ENCODE measurements at places on chromosomes 12 and 14.

- DNase-seq: no peak
Measured at GRCh38 chr14:75427126-75427481, 718 bp upstream of the JDP2 start.

DNA sequence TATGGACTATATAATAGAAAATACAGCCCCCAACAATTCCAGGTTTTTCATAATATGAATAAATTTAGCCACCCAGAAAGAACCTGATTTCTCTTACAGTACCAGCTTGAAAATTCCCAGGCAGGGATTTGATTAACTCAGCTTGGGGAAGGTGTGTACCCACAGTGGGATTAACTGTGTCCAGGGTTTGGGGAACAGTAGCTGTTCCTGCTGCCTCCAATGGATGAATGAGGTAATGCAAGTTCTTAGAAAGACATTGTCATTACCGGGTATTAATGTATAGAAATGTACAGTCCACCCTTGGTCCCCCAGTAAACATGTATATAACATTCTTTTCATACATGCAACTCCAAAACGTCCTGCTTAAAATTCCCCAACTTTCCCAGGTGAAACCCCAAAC lies 115.6 kb downstream of the LRIG3 start:
- DNase-seq: no peak

DNA sequence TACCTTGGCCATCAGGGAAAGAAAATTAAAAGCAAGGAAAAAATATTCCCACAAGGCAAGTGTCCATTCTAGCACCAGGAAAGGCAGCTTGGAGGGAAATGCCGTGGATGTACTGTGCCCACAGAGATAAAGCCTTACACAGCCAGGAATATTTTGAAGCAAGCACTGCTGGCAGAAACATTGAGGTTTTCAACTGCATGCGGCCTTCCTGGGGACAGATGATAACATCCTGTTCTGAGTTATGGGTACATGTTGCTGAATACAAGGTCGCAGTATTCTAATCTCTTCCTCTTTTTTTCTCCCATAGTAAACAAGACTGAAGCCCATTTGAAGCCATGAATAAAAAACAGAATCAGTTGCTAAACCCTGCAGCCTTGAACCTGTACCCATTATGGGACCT lies 197.1 kb downstream of the BTG1 start:
- no peak for DNase-seq

GRCh38 chr12:49893753-49894750 lies 9.6 kb downstream of the FAIM2 start:
- DNase-seq: no peak

DNA sequence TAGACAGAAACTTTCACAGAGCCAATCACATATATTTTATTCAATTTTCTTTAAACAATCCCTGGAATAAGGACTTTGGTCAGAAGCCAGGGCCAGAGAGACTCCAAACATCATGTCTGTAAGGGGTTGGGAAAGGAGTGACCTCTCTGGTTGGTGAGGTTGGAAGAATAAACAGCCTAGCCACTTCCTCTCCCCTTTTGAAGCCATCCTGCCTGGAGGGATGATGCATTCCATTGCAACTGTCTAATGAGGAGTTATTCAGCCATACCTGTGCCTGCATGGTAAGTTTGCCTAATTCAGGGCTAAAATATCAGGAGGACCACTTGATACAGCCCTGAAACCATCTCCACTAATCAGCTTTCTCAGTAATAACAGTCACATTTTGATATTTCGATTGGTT lies 299.8 kb downstream of the KCNH5 start:
- DNase-seq: no peak

GRCh38 chr14:106210650-106211049 lies 684.3 kb downstream of the TMEM121 start:
- DNase-seq: no peak
